CD4-positive, alpha-beta T cell treated with Interleukin-4 for 1 hour (primary cell): ENCODE measurements at places on chromosomes 6 and 20.

DNA sequence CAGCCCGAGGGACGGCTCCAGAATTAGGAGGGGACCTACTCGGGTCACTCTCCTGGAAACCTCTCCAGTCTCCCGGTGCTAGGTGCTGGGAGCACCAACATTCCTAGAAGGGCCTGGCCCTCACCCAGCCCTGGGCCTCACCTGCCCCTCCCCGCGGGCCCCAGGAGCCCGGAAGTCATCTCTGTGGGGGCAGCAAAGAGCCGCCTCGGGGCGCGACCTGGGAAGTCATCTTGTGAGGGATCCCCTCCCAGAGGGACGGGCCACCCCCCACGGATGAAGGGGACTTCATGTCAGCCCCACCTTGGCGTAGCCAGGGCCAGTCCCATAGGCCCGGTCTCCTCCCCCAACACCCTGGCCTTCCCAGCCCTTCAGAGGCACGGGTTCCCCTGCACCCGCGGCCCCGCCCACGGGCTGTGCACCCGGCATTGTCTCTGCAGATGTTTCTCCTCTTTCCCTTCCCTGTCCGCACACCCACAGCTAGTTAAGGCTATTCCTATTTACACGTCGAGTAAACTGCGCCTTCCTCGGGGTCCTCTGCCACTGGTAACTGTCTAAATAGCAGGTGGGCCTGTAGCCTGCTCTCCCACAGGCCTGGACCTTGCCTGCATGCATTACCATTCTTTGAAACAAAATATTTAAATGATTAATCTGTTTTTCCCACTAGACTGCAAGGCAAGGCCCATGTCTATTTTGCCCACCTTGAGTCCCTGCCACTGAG is 896 bp upstream of the RNASET2 start:
- peak; percentile 66 for DNase-seq

GRCh38 chr6:117264692-117265409 is 507 bp upstream of the VGLL2 start:
- no peak for DNase-seq

- no peak for DNase-seq
Measured at GRCh38 chr20:37339208-37339607, 6.7 kb upstream of the SRC start.

DNA sequence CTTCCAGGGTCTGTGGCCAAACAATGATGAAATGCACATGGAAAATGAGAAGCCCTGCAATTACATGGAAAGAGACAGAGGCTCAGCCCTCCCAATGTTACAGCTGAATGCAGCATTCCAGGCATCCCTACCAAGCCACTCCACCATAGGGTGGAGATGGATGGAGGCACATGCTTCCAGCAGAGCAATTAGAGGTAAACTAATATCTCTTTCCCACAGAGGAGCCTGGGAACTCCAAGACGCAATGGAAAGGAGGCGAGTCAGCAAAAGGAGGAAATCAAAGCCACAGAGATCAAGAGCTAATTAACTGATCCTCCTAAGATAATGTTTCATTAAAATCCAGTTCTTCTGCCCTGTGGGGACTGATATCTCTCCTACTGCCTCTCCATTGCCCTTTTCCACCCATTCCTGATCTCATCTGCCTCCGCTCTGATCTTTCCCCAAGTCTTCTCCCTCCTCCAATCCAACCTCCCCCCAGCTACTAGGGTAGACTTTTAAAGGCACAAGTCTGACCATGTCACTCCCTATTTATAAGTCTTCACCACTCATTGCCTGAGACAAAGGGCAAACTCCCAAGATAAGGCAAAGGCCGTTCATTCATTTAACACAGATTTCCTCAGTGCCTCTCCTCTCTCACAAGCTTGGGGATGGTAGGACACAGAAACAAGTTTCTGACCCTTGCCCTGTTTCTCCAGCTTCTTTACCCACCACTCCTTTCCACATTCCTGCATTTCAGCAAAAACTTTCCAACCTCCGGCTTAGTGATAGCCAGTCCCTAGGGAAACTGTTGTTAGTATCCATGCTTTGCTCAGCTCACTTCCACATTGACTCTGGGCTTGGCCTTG is 14.3 kb upstream of the KCNB1 start:
- DNase-seq: no peak

GRCh38 chr6:108685970-108686369 is 125.3 kb downstream of the FOXO3 start:
- DNase-seq: no peak

- no peak for DNase-seq
Measured at GRCh38 chr6:129486327-129486726, 223.7 kb downstream of the ARHGAP18 start.

DNA sequence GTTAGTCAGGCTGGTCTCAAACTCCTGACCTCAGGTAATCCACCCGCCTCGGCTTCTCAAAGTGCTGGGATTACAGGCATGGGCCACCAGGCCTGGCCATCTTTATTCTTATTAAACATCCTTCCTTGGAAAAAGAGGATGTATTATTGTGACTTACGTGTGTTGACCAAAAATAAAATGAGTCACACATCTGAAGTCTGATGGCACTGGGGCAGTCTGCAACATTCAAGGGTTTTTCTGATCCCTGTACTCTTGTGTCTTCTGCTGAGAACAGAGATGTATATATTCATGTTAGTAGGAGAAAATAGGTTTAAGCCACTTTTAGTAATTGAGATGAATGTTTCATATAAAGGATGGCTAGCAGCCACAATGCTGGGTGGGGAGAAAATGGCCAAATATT is 129.9 kb upstream of the RIPOR2 start:
- no peak for DNase-seq

- no peak for DNase-seq
Measured at GRCh38 chr6:36132246-36132895, 2.1 kb downstream of the MAPK13 start.

DNA sequence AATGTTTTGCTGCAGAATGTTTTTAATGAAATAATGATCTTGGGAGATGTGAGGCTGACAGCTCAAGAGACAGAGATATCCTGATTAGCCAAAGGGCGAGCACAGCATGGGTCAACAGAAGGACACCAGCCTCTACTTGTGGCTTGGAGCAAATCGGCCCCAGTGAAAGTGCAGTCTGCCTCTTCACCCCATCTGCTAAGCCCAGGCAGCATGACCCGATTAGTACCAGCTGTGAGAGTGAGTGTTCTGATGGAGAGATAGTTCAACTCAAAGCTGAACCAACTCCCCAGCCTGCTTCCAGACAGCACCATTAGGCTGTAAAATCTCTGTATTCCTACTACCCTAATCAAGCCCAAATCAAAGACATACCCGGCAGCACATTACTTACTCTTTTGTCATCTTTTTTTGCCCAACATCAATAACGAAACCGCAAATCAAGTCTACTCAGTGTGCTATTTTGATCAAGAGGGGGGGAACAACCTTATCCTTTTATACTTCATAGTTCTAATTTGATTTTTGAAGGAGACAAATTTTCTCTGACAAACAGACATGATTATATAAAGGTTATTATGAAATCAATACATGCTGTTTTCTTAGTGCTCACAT is 514.1 kb upstream of the NRSN1 start:
- no peak for DNase-seq

- DNase-seq: no peak
Measured at GRCh38 chr20:1469306-1469905, 2.8 kb upstream of the NSFL1C start.

- DNase-seq: no peak
Measured at GRCh38 chr6:2909718-2910117, 6.6 kb upstream of the SERPINB9 start.

- peak; percentile 98 for DNase-seq
Measured at GRCh38 chr6:32968093-32968866, at the start of gene BRD2. Gene BRD2 (plus strand): TSS chr6:32968594. CDS start chr6:32972899, 4,305 bp downstream.

DNA sequence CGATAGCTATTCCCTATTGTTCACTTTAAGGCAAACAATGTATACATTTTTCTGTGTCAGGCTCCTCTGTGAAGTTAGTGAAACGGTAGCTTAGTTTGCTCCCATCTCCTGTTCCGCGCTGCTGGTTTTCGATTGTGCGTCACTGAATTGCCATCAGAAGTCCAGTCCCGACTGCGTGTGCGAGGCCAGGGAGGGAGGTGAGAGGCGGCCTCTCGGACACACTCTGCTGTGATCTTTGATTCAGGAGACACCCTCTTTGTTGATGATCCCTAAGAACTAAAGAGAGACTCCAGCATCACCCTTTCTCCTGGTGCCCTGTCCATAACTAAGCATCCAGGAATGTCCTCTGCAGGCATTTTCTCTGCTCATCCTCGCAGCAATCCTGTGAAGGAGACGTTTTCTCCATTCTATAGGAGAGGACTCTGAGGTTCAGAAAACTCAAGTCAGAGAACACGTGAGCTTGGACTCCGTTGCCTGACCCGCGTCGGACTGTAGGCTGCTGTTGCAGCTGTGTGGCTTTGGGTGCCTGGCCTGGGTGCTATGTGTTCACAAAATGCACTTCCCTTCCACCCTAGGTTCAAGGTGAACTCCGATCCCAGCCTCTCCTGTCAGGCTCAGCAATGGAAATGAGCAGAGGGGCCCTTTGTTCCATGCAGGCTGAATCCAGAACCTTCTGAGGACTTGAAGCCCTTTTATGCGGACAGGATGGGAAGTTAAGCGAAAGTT is 24.1 kb upstream of the UNC93A start:
- DNase-seq: no peak

- DNase-seq: peak; percentile 90
Measured at GRCh38 chr6:89638320-89639195, at the start of gene LYRM2. Gene LYRM2 (minus strand): TSS chr6:89638747. CDS start chr6:89638716, 31 bp downstream.

GRCh38 chr6:11318835-11319813 is 86.7 kb upstream of the NEDD9 start:
- no peak for DNase-seq

GRCh38 chr6:152261179-152261578 is 376.0 kb downstream of the SYNE1 start:
- DNase-seq: no peak

GRCh38 chr6:79694623-79695343 is 63.7 kb downstream of the SH3BGRL2 start:
- DNase-seq: no peak

DNA sequence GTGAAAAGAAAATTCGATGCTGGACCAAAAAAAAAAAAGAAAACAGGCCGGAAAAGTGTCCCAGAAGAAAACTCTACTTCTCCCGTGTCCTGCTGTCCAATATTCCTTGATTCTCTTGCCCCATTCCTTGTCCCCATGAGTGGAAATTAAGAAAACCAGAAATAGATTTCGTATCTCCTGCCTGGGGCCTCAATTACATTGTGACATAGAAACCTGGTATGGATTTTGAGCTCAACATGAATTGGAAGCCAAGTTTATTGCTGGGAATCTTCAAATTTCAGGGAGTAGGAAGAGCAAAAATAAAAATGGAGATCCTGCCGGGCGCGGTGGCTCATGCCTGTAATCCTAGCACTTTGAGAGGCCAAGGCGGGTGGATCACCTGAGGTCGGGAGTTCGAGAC is 11.9 kb downstream of the ISM1 start:
- no peak for DNase-seq

DNA sequence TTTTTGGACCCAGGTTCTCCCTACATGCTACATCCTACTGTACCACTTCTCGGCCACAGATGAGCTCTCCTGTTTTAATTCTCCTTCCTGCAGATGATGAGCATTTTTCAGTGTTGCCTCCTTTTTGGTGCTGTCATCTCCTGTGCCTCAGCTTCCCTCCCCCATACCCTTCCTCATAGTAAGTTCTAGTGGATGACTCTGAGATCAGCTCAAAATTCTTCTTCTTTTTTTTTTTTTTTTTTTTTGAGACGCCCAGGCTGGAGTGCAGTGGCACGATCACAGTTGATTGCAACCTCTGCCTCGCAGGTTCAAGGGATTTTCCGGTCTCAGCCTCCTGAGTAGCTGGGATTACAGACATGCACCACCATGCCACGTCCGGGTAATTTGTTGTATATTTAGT is 3.8 kb downstream of the TMEM14A start:
- DNase-seq: no peak

DNA sequence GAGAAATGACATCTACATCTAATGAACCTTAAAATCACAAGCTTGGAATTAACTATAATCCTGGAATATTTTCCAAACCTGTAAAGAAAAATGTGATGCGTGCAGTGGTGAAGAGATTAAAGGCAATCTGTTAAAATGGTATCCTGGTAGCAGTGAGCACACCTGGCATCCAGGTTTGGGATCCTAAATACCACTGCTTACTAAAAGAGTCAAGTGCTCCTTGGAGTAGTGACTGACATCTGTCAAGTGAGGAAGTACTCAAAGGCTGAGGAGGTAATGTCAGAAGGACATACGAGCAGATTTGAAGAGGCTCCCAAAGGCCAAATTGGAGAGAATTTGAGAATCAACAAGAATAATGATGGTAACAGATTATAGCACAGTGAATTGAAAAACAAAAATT is 32.8 kb downstream of the PCMT1 start:
- no peak for DNase-seq

DNA sequence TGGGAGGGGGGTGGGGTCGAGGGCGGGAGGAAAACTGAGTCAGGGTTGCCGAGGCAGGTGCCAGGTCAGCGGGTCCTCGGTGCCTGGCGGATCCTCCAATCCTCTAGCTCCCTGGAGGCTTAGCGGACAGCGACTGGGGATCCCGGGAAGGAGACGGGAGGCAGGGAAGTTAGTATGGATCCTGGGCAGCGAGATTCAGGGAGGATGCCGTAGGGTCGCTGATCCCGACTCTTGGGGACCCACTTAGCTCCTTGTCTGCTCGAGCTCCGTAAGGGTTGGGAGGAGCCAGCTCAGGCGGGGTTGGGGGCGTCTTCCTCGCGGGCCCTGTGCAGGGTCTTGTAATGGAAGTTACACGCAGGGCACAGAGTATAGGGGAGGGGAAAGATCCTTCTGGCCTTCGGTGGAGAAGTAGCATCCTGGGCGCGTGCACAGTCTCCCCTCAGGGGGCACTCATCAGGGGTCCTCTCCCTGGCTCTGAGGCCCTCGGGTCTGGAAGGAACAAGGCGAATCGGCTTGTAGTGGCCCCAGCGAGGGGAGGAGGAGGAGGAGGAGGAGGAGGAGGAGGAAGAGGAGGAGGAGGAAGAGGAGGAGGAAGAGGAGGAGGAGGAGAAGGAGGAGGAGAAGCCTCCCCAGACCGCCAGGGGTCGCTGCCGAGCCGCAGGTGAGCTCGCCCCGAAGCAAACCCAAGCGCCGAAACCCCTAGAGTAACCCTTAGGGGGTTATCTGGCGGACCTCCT is 6.4 kb upstream of the SLC12A5 start:
- DNase-seq: peak; percentile 77

- DNase-seq: no peak
Measured at GRCh38 chr6:14797875-14798593, 447.8 kb upstream of the JARID2 start.

DNA sequence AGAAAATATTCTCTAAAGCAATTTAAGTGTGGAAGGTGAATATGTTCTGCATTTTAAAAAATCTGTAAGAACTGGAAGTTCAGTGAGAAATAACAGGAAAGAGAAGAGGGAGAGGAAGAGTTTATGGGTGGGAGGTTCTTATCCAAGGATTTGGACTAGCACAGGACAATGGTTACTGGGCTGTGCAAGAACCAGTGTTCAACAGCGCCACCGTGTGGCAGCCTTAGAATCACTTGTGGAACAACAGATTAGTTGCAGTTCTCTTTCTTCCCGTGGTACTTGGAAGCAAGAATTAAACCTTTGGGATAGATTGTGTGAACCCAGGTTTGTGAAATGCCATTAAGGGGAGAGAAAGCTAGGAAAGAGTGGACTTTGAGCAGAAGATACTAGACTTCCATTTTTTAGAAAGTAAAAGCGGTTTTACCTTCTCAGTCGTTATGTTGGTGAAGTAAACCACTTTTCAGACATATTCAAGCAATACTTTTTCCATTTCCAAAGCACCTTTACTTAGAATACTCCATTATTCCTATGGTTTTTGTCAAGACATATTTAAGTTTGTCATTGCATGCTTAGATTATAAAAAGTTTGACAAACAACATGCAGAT is 436.7 kb downstream of the RNF144B start:
- DNase-seq: no peak
